ENCODE measurements at places on chromosomes 5 and 9.

GRCh38 chr5:55816342-55816741 lies 34.8 kb upstream of the IL31RA start:
- DNase-seq, result no peak

DNA sequence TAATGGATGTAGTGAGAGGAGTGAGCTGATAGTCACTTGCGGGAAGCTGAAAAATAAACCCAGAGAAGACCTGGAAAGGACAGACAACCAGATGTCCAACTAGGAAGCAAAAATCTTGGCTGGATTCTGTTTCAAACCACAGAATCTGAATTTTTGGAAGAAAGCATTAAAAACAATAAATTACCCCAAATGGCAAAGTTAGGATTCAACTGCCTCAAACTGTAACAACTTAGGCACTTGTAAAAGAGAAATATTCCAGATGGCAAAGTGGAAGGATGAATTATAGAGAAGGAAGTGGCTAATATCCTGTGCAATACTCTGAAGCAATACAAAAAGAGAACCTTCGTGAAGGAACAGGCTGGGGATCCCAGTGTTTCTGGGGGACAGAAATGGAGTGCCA lies 46.8 kb upstream of the SLIT3 start:
- peak; percentile 18 for DNase-seq

DNA sequence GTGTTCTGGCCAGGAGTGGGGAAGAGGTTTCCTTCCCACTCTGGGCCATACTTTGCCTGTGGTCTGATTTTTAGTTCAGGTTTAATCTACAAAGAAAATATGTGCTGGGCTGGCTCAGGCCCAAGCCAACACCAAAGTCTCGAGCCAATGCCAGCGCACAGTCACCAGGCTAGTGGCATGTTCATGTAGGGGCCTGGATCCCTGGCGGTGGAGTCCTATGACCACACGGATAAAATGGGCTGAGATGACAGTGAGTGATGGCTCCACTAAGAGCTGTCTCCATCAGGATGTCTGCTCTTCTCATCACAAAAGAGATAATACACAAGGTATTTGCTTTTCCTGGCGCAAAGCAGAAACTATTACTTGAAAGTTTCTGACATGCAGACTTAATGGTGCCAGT lies 92.9 kb upstream of the PTPN3 start:
- no peak for DNase-seq

DNA sequence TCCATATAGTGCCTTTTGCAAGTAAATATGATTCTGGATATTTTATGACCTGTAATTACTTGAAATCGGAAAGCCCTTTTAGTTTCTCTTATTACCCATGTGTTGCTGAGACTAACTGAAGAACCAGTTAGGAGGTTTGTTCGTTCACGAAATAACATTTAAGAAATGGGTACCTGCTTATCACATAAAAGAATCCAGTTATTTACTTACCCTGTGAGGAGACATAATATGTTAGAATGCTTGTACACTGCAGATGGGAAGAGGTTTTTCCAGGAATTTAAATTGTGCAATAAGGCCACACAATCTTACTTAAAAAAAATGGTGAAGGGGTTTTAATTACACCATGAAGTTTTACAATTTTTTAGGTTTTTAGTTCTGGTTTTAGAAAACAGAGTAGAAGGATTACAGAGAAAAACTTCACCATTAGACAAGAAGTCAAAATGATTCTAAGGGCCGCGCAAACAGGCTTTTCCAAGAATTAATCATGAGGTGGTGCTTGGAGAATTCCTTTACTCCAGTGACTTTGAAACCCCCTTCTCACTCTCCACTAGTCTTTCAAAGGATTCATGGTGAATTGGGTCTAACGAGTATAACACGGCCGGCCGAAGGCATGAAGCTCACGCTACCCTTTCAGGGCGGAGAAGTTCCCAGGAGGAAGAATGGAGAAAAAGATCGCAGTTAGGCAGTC lies 1.1 kb upstream of the PTGER4 start:
- DNase-seq, result no peak

GRCh38 chr5:16869821-16870796 lies 66.0 kb downstream of the MYO10 start:
- DNase-seq, result no peak

DNA sequence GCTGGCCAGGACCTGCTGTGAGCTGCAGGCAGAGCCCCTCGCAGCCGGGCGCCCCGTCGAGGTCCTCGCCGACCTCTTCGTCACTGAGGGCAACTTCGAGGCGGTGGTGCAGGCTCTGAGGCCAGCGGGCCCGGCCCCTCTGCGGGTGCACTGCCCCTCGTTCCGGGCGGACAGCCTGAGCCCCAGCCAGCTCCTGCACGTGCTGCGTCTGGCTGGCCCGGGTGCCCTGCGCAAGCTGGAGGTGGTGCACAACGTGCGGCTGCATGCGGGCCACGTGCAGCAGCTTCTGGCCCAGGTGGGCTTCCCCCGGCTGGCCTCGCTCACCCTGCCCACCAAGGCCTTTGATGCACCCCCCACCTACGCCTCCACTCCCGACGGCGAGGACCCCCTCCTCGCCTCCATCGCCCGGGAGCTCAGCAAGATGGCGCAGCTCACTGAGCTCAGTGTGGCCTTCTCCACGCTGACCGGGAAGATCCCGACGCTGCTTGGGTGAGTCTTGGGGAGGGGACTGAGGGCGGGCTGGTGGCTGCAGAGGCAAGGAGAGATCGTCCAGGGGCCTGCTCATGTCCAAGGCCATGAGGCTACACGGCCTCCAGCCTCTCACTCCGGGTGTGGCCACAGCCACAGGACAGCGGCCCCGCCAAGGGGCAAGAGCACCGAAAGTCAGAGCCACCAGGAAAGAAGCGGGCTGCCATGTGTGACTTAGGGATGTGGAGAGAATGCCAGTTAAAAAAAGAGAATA lies 825 bp downstream of the LRRC14B start:
- DNase-seq, result no peak

DNA sequence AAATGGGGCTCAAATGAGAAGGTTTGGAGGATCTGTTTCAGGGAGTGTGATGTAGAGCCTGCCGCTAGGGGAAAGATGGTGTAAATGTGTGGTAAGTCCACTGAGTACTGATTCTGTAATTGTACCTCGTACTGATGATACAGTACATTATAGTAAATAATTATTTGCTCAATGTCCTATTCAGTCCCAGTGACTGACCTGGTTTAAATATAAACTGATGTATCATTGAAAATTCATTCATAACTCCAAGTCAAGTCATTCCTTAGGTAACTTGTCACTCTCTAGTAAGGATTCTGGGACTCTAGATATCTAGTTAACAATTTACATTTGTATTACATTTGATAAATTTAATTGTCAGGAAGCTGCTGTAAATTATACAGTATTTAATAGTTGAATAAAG lies 667.3 kb downstream of the DTWD2 start:
- no peak for DNase-seq

- DNase-seq, result no peak
These were observed 2.9 kb upstream of the LCN6 start for GRCh38 chr9:136751244-136751643.

DNA sequence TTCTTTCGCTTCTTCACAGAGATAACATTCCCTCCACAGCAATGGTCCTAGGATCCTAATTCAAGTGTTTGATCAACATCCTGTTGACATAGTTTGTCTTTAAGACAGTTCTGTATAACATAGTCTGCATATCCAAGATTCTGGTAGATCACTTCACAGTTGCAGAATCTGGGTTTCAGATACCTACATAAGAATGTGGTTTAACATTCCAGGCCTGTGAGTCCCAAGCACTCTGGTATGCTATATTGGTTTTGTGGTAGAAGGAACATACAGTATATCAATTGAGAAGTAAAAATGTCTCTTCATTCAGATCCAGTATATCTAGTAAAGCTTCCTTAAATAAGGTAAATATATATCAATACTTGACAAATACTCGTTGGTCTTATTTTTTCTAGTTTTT lies 914.2 kb upstream of the CDH6 start:
- no peak for DNase-seq

DNA sequence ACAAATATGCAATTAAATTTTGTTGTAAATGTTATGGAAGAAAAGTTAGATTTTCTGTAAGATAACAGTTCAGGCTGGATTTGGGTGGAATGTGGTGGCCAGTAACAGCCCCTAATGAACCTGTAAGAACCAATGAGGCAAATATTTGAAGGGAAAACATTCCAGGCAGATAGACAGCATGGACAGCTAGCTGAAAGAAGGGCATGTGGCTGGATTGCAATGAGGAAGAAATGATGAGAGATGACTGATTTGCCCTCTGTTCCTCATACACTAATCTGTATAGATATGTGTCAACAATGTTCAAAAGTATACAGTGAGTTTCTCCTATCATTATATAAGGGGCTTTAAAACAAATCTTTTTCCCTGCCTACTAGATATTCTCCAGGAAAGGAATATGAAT lies 58.8 kb downstream of the MAN2A1 start:
- peak; percentile 19 for DNase-seq

- DNase-seq, result no peak
These were observed 80.6 kb downstream of the MYO10 start for GRCh38 chr5:16855485-16855884.

DNA sequence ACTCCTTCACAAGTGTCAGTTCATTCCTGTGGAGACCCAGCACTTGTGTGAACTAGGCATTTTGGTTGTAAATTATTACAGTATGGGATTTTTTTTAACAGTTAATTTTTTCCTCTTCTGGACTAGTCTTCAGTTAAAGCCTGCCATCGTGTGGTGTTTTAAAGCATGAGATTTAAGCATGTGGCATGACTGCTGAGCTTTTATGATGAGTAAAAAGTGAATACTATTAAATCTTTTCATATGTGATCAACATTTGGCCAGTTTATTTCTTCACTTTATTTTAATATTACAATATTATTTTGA lies 25.0 kb downstream of the LMNB1 start:
- peak; percentile 34 for DNase-seq

DNA sequence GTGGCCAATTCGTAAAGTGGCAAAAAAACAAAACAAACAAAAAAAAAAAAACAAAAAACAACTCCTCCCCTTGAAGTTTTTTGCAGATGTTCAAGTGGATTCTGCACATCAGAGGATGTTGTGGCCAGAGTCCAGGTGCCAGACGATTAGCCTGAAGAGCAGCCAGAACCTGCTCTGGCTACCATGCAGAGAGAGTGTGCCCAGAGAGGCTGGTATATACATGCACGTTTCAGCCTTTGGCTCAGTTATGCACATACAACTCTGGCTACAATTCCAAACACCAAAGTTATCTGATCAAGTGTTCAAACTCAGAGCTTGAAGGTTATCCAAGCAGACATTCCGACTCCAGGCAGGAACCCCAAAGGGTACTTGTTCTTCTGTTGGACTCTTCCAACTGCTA lies 34.7 kb downstream of the GGTA1 start:
- no peak for DNase-seq

- DNase-seq, result peak; percentile 61
These were observed 10.1 kb downstream of the ATG12 start for GRCh38 chr5:115831163-115831768.

DNA sequence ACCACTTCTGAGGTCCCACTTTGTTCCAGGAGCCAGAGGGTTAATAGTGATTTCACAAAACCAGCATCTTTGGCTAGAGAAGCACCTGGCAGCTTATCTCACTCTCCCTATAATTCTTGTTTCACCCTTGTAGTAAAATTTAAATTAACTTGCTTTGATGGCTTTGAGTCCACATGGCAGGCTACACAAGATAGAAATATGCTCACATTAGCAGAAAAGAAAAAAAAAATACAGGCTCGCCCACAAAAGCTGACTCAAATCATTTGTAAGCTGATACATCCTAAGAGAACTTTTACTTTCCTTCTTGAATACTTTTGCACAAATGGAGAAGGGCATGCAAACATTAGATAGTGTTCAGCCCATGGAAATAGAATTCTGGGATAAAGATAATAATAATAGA lies 36.2 kb downstream of the TNFSF15 start:
- no peak for DNase-seq

GRCh38 chr5:61702784-61703183 lies 370.7 kb downstream of the ZSWIM6 start:
- DNase-seq, result no peak

DNA sequence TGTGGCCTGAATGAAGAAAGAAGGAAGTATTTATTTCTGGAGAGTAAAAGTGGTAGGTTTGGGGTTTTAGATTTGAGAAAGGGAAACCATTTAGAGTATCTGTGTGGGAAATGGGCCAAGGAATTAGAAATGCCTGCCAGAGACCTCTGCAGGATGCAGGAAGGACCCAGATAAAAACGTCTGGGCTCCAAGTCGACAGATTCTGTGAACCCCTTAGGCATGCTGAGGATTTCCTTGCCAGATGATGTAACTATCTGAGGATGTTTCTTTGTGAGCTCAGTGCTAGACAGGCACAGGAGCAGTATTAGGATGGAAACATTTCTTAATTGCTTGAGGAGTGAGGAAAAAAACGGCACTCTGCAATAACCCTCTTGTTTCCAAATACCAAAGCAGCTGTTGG lies 251.8 kb upstream of the DMRT1 start:
- no peak for DNase-seq

DNA sequence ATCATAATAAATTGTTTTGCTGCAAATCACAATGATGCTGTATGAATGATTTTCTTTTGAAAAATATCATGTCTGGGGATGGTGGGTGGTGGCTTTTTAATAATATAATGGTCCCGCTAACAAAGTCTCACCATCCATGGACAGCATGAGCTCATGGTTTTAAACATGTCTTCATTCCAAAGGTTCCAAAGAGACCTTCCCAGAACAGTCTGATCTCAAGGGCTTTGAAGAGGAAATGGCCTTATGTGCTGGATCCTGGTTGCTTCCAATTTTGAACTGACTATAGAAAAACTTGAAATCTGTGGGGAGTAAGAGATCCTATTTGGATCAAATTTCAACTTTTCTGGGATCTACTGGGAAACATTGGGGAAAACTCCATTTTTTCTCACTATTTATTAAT lies 121.8 kb downstream of the ADAMTS12 start:
- DNase-seq, result no peak

DNA sequence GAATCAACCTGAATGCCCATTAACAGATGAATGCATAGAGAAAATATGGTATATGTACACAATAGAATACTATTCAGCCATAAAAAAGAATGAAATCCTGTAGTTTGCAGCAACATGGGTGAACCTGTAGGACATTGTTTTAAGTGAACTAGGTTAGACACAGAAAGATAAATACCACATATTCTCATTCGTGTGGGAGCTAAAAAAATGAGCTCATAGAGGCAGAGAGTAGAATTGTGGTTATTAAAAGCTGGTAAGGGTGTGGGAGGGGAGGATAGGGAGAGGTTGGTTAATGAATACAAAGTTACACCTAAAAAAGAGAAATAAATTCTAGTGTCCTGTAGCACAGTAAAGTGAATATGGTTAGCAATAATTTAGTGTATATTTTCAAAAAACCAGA lies 23.5 kb downstream of the PTTG1 start:
- peak; percentile 31 for DNase-seq

DNA sequence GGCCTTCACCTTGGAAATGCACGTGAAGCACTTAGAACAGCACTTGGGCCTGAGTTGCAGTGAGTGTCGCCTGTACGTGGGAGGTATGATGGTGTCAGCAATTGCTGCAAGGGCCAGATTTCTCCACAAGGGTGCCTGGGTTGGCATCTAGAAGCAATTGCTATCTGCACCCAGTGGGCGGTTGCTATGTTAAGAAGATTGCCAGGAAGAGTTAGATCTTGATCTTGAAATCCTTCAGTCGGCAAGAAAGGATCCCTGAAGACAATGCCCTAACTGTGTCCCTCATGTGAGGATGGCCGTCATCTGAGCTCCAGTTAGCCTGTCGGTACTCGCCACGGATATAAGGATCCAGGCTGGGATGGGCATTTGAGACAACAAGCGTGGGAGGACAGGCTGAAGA lies 62.9 kb downstream of the MAMDC2 start:
- DNase-seq, result peak; percentile 87
